SK-N-SH (cell line): ENCODE measurements at places on chromosomes 11 and 22. TPM values are rescaled to one million over a fixed set of nuclear protein-coding genes. Genes with fewer than 3 reads are reported as not detected.

OR2AT4 gene
- polyA plus RNA-seq: not detected in 2 replicates

FUT4 gene
- polyA plus RNA-seq: 1.8 and 1.9 TPM in 2 replicates

PNPLA5 gene
- polyA plus RNA-seq: not detected in 2 replicates

MS4A6E gene
- not detected in 2 replicates for polyA plus RNA-seq

PRRG4 gene
- polyA plus RNA-seq: 0.21 TPM in 2 replicates
